GM12865 (cell line): ENCODE measurements at places on chromosomes 5 and 9.

DNA sequence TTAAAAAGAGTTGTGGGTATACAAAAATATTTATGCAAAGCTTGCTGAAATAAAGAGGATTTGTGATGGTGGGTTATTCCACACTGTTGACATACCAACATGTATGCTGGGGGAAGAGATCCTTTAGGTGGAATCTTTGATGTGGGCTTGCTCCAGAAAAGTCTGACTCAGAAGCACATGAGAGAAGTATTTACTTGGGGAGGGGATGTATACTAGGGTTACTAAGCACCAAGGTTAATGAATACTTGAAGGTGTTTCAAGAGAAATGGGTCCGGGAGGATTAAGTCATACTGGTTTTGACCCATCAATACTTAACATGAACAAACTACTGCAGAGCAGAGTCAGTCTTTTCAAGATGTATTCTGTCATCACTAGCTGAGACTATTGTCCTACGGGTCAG is 316.4 kb upstream of the GRIN3A start:
- DNase-seq, result no peak

- no peak for DNase-seq
Observed at GRCh38 chr9:84136119-84136868, 155.7 kb downstream of the RMI1 start.

DNA sequence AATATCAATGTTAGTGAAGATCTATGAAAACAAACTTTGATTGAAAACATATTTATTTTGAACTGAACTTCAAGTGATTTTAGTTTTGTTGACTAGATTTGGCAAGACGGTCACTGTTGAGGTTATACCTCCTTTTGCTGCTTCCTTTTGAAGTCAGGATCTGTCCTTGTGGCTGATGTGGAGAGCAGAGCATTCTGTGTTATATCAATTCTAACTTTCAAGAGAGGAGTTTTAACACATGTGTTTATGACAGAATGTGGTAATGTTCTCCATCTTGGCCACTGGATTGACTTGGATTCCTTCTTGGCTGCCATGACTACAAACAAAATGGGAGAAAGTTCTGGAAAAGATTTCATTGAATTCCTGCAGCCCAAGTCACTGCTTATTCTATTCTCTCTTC is 104.0 kb upstream of the ACTBL2 start:
- no peak for DNase-seq

GRCh38 chr9:13069498-13069897 is 210.0 kb downstream of the MPDZ start:
- DNase-seq, result no peak

DNA sequence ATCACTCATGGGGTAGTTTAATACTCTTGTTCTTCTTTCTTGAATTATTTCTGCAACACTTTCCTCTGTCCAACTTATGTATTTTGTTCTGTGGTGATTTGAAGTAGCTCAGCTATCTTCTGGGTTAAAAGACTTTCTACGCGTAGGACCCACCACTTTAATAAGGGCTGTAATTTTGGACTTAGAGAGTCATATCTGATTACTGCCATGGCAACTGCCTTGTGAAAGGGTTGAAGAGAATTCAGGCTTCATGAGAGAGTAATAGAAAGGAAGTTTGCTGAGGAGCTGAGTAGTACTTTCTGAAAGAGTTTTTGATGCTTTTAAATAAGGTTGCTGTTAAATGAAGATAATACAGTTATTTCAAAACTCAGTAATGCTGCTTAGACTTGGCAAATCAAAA is 89.5 kb downstream of the TLE4 start:
- DNase-seq, result no peak
